Effector memory CD8-positive, alpha-beta T cell (primary cell): ENCODE measurements at places on chromosomes 13 and 19.

DNA sequence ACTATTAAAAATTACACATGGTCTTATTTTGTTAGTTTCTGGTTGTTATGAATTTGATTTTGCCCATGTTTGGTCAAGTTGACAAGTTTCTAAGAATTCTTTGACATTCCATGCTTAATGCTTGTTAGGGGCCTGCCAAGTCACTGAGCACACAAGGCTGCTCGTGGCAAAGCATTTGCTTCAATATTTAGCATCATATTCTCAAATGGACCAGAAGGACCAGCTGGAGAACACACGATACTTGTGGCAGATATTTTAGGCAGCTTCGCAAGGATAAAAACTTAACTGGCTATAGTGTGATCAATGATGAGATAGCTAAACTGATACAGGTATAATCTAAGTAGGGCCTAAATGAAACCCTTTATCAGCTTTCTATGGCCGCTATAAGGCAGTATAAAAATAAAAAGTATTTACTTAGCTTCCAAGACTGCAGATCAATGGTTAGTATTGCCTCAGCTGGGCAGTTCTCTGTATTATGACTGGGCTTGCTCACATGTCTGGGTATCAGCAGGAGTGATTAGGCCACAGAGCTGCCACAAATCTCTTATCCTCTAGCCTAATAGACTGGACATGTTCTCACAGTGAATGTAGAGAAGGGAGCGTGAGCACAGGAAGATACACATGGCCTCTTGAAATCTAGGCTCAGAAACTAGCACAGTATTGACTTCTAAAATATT is 155.9 kb upstream of the SPRY2 start:
- no peak overlapping the region for H3K4me3 ChIP-seq
- DNase-seq = no peak
- no peaks in the 10 kb centered on the region for H3K36me3 ChIP-seq
- H3K27me3 ChIP-seq = no peaks in the 10 kb centered on the region

DNA sequence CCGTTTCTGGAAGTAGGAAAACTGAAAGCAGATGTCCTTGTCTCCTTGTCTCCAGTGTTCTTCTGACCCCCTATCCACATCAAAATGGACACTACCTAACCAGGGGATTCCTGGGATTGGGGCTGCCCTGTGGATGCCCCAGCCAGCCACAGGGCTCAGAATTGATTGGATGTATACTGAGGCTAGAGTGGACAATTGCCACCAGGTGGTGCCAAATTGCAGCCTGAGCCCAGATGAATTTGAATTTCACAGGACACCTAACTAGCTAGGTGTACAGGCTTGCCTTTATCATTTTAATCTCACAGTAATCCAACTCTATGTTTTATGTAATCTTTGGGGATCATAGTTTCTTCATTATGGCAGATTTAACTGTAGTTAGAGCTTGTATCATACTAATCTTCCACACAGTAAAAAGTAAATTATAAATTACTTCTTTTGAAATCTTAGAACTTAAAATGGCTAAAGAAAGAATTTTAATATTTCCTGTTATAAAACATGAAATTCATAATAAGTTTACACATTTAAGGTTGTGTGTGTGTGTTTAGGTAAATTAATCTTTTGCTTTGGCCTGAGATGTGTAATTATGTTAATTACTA is 58.0 kb downstream of the PIBF1 start:
- DNase-seq = peak; percentile 5
- no peak overlapping the region for H3K4me3 ChIP-seq
- peaks cover 5% of the 10 kb centered on the region for H3K4me1 ChIP-seq
- peaks cover 23% of the 10 kb centered on the region for H3K36me3 ChIP-seq
- H3K27ac ChIP-seq = no peak overlapping the region

GRCh38 chr13:74114202-74114601 is 20.0 kb downstream of the KLF12 start:
- no peak for DNase-seq
- peak overlapping the region; percentile 86 for H3K27ac ChIP-seq
- no peak overlapping the region for H3K4me3 ChIP-seq
- H3K4me1 ChIP-seq = peaks cover 38% of the 10 kb centered on the region

GRCh38 chr19:36420961-36421748 is 2.7 kb upstream of the ZFP82 start:
- peak overlapping the region; percentile 34 for H3K4me3 ChIP-seq
- H3K27ac ChIP-seq = no peak overlapping the region
- peaks cover 19% of the 10 kb centered on the region for H3K4me1 ChIP-seq
- H3K27me3 ChIP-seq = peaks cover 16% of the 10 kb centered on the region

GRCh38 chr19:10805065-10805757 is 30.8 kb downstream of the TMED1 start:
- no peak overlapping the region for H3K4me3 ChIP-seq
- H3K27me3 ChIP-seq = no peaks in the 10 kb centered on the region
- H3K36me3 ChIP-seq = peaks cover 59% of the 10 kb centered on the region
